Aorta (tissue), 5 donors: ENCODE measurements at places on chromosomes 7 and 10. TPM values are rescaled to one million over a fixed set of nuclear protein-coding genes. Genes with fewer than 3 reads are reported as not detected.

The BHLHA15 gene
- 0.36 TPM for polyA plus RNA-seq

DNA sequence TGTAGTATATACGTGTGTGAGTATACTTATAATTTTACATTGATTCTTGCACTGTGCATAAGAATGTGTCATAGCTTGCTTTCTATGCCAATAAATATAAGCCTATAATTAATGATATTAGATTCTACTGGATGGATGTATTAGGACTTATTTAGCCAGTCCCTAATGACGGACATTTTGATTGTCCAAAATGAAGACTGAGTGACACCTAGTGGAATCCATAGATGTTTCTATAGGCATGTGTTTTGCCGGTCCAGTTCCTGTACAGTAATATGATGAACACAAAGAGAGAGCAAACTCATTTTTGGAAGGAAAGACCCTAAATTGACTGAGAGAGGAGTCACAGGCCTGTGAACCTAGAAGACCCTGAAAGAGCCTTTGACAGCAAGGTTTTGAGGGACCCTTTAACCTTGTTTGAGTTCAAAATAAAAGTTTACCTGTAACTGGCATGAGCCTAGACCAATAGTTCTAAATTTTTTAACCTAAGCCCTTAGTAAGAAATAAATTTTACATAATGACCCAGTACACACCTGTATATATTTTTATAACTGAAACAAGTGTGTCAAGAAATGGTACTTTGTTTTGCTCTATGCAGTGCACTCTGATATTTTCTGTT is 42.4 kb upstream of the AGBL3 start:
- no peak overlapping the region for H3K4me3 ChIP-seq
- peaks cover 2% of the 10 kb centered on the region for H3K4me1 ChIP-seq
- H3K36me3 ChIP-seq = peaks cover 6% of the 10 kb centered on the region
- no peak overlapping the region for H3K27ac ChIP-seq
- DNase-seq = no peak
- no peaks in the 10 kb centered on the region for H3K27me3 ChIP-seq

GRCh38 chr7:64908358-64908757 is 5.3 kb downstream of the ZNF273 start:
- no peak overlapping the region for H3K27ac ChIP-seq
- DNase-seq = no peak
- H3K36me3 ChIP-seq = no peaks in the 10 kb centered on the region
- no peaks in the 10 kb centered on the region for H3K4me1 ChIP-seq
- no peaks in the 10 kb centered on the region for H3K27me3 ChIP-seq

GRCh38 chr7:114365791-114366190 is 48.8 kb upstream of the FOXP2 start:
- no peak overlapping the region for H3K4me3 ChIP-seq
- H3K27ac ChIP-seq = no peak overlapping the region
- no peaks in the 10 kb centered on the region for H3K4me1 ChIP-seq
- H3K27me3 ChIP-seq = no peaks in the 10 kb centered on the region

The UTF1 gene
- not detected for polyA plus RNA-seq

The CDH23 gene
- 0.50 TPM for polyA plus RNA-seq

The ZNF365 gene
- 0.87 TPM for polyA plus RNA-seq

DNA sequence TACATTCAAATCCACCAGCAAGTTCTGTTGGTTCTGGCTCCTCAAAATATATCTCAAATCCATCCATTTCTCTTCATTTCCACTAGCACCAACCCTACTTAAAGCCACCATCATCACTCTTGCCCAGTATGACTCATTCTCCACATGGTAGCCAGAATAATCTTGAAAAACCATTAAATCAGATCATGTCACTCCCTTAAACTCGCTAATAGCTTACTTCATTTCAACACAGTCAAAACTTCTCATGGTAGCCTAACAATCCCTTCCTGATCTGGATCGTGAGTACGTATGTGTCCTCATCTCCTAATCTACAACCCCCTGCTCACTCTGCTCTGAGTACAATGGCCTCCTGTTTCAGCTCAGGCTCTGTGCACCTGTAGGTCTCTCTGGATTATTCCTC is 8.7 kb downstream of the EPC1 start:
- peaks cover 6% of the 10 kb centered on the region for H3K4me1 ChIP-seq
- no peak overlapping the region for H3K27ac ChIP-seq
- DNase-seq = no peak
- H3K27me3 ChIP-seq = no peaks in the 10 kb centered on the region
- no peaks in the 10 kb centered on the region for H3K36me3 ChIP-seq

GRCh38 chr7:92782236-92782635 is 54.1 kb downstream of the CDK6 start:
- H3K27me3 ChIP-seq = no peaks in the 10 kb centered on the region
- DNase-seq = no peak
- H3K27ac ChIP-seq = no peak overlapping the region
- no peaks in the 10 kb centered on the region for H3K4me1 ChIP-seq

GRCh38 chr10:46080886-46081285 is 34.8 kb upstream of the MSMB start:
- DNase-seq = no peak
- H3K4me1 ChIP-seq = no peaks in the 10 kb centered on the region
- no peak overlapping the region for H3K27ac ChIP-seq

The SPDYE2B gene
- not detected for polyA plus RNA-seq

The PDK4 gene
- 108 TPM for polyA plus RNA-seq
